Fibroblast of pulmonary artery (primary cell): ENCODE measurements at places on chromosomes 7 and 10.
A peak's percentile ranks its signal among the peaks of the same experiment; 100 is the strongest.

DNA sequence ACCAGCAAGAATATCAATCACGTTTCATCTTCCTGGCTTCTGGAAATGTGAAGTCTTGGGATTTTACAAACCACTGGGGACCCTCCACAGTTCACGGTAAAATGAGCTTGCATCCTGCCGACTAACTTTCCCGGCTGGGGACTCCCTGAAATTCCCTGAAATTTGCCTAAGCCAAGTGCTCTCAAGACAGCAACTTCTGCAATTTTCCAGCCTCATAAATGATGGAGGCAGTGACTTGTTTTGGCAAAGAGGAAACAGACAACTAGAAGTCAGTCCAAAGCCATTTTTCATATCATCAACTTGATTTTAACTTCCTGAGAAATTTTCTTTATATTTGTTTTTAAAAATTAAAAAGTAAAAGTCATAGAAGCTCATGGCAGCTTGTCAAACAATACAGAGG lies 212.3 kb downstream of the FANK1 start:
- no peak for DNase-seq

- DNase-seq = peak; percentile 94
Measured at GRCh38 chr7:128783143-128783861, 7.7 kb upstream of the OPN1SW start.

DNA sequence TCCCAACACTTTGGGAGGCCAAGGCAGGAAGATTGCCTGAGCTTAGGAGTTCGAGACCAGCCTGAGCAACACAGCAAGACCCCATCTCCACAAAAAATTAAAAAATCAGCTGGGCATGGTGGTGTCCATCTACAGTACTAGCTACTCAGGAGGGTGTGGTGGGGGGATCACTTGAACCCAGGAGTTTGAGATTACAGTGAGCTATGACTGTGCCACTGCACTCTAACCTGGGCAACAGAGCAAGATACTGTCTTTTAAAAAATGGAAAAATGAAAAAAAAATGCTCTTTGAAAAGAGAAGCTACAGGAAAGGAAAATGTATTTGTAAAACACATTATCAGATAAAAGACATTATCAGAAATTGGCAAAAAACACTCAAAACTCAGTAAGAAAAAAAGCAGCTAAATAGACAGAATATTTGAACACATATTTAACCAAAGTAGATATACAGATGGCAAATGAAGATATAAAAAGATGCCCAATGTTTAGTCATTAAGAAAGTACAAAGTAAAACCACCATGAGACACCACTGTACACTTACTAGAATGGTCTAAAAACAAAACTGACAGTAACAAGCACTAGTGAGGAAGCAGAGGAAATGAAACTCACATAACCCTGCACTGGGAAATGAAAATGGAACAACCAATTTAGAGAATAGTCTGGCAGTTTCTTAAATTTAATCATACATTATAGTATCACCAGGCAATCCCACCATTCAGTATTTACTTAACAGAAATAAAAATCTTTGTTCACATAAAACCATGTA lies 40.5 kb downstream of the NRBF2 start:
- DNase-seq = no peak

- DNase-seq = peak; percentile 6
Measured at GRCh38 chr10:124180947-124181549, 87.7 kb upstream of the CHST15 start.

DNA sequence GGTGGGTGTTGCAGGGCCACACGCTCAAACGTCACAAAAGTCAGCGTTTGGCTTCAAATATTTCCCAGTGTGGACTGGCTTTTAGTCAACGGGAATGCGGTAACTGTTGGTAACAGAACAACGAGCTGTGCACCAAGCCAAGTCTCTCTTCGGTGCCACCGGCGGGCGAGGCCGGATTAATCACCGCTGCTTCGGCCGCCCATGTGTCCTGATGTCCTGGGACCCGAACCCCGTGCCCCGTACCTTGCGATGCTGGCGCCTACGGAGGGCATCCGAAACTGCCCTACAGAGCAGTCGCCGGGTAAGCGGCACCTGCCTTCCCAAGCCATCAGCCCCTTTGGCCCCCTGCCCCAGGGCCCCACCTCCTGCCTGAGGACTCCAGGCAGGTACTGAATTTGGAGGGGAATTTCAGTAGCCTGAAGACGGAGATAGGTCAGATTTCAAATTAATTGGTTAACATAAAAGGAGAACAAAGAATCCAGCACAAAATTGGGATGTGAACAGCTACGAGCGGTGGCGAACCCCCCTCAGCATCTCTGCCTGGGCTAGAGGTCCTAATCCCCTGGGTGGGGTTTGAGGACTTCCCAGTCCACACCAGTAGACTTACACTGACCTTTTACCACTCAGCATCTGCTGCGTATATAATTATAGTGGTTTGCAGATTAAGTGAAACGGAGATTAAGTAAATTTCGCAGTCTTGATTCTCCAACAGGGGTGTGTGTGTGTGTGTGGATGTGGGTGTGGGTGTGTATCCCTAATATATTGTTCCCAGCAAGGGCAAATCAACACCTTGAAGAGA lies at the start of gene LRRC72:
LRRC72 (plus strand) TSS at position 84 of the 799 bp plus-strand sequence; CDS start at position 212, 128 bp downstream.
- DNase-seq = no peak

GRCh38 chr7:107152011-107152410 lies 16.8 kb upstream of the HBP1 start:
- no peak for DNase-seq

GRCh38 chr7:129375141-129375938 lies 58.9 kb upstream of the STRIP2 start:
- DNase-seq = no peak

- no peak for DNase-seq
Measured at GRCh38 chr10:69772933-69773704, 28.6 kb upstream of the COL13A1 start.

- peak; percentile 64 for DNase-seq
Measured at GRCh38 chr7:657565-658119, 68.9 kb upstream of the DNAAF5 start.

- DNase-seq = peak; percentile 30
Measured at GRCh38 chr10:79608505-79609375, 2.0 kb upstream of the SFTPA1 start.

DNA sequence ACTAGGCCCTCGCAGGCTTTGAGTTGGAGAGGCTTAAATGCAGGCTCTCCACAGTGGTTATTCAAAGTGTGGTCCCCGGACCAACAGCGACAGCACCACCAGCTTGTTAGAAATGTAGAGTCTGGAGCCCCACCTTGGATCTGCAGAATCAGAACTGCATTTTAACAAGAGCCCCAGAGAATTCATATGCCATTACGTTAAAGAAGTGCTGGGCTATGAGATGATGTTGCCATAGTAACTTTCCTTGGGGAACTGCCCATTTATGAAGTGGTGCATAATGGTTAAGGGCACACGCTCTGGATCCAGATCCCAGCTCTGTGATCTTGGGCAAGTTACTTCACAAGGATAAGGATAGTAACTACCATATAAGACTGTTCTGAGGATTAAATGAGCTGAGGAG lies 48.9 kb downstream of the ZCCHC24 start:
- DNase-seq = no peak

DNA sequence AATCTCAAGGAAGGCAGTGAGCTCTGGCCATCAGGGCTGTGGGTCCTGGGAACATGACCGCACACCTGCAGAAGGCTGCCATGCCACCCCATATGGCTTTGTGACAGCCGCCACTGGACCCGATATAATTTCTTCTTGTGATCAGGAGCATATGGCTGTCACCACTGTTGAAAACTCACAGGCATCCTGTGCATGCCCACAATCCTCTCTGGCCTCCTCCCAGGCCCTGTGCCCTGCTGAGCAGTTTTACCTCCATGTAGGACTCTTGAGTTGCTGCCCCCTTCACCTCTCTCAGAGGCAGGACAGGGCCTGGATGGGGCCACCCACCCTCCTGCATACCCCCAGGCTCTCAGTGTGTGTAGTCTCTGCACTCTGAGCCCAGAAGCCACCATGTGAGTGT lies 391.9 kb upstream of the AKR1E2 start:
- DNase-seq = no peak

DNA sequence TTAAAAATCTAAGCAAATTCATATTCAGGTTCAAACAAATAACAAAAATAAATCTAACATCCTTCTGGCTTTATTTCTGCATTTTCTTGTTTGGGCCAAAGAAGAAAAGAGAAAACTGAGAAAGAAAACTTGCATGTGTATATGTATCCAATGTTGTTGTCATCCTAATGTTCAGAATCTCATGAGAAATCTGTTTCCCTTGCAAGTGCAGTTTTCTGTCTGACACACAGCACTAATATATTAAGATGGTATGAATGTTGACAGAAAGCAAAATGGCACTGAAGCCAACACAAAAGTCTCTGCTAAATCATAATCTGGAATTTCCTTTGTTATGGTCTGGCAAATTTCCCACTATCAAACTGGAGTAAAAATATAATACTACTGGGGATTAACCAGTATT lies 235.9 kb downstream of the HGF start:
- DNase-seq = peak; percentile 28

- DNase-seq = no peak
Measured at GRCh38 chr10:13904064-13904463, 317.3 kb downstream of the PRPF18 start.

DNA sequence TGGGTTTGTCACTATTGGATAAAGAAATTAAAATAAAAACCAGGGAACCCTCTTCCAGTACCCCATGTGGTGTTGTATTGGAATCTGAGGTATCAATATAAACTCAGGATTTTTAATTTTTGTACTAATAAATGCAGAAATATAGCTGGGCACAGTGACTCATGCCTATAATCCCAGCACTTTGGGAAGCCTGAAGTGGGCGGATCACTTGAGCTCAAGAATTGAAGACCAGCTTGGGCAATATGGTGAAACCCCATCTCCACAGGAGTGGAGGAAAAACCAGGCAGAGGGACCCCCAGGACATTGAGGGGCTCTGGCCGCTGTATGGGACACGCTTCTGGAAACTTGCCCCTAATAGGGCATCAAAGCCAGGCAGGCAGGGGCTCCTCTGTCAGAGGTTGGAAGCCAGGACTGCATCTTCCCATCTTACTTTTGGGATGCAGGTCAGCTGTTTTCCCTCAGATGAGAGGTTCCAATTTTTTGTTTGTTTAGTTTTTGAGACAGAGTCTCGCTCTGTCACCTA lies 11.1 kb downstream of the ADIRF start:
- no peak for DNase-seq

GRCh38 chr10:28587270-28587969 lies 54.5 kb downstream of the WAC start:
- peak; percentile 58 for DNase-seq

DNA sequence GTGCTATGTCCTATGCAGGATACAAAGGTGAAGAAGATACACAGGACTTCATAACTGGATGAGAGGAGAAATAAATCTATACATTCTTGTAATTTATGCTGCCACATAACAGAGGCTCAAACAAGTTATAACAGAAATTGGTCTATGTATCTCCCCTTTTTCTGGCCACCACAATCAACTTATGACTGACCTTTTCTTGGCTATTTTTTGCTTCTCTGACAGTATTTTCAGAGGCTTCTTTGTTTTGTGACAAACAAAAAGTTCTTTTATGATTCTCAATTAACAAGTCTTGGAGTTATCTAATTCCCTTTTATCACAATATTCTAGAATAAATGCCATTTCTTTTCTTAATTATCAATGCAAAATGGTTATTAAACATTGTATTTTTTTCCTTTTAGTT lies 953.0 kb upstream of the ZWINT start:
- DNase-seq = no peak

DNA sequence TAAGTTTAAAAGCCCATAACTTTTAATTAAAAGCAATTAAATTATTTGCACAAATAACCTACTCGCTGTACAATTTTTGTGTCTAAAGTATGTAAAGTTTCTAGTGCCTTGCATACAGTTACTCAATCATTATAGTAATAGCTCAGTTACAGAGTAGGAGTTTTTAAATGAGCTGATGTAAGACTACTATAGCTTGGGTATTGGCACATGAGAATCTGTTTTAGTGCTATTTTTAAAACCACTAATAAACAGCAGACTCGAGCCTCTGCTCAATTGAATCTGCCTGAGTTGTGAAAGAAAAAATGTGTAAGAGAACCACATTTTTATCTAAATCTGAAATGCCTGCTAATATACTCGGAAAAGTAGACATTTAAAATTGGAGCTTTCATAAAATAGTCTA lies 31.1 kb downstream of the CTNNA3 start:
- DNase-seq = peak; percentile 1

DNA sequence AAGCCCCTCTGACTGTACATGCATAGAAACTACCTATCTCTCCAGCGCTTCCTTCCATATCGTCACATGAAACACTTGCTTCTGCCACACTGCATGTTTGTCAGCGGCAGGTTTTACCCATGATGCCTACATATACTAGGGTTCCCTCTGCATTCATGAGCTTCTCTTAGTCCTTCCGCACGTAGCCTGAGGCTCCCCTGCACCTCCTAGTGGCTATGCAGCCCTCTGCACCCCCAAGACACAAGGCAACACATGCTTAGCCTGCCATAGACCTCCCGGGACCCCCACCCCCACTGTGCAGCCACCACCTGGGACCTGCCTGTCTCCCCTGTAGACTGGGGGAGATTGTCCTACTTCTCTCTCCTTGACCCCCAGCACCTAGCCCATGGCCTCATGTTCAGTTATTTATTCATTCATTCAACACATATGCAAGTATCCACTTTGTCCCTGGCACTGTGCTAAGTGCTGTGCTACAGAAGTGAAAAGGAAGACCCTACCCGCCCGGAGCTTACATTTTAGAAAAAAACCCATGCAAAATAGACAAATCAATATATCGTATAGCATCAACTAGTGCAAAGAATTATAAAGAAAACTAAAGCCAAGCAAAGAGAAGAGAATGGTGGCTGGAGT lies 23.5 kb downstream of the TMEM273 start:
- peak; percentile 40 for DNase-seq

DNA sequence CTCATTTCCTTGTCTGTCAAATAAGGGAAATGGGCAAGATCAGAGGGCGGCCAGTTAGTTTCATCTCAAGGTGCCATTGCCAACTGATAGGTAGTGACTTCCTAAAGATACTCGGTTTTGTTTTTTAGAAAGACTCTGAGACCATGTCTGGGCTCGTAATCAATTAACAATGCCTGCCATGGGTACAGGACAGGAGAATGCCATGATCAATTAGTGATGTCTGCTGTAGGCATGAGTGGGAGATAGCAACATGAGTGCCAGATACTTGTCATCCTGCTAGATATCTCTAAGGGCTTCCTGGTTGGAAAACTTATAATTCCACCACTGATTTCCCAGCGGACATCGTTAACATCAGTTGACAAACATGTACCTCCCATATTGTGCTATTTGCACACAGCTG lies 64.8 kb downstream of the SH3PXD2A start:
- no peak for DNase-seq

GRCh38 chr7:94060752-94061151 lies 56.6 kb upstream of the BET1 start:
- peak; percentile 36 for DNase-seq

- no peak for DNase-seq
Measured at GRCh38 chr10:129169115-129169514, 297.9 kb upstream of the MGMT start.
